ENCODE measurements at places on chromosomes 2 and 18.

- DNase-seq, result no peak
Observed at GRCh38 chr2:225006730-225007129, 35.5 kb downstream of the DOCK10 start.

DNA sequence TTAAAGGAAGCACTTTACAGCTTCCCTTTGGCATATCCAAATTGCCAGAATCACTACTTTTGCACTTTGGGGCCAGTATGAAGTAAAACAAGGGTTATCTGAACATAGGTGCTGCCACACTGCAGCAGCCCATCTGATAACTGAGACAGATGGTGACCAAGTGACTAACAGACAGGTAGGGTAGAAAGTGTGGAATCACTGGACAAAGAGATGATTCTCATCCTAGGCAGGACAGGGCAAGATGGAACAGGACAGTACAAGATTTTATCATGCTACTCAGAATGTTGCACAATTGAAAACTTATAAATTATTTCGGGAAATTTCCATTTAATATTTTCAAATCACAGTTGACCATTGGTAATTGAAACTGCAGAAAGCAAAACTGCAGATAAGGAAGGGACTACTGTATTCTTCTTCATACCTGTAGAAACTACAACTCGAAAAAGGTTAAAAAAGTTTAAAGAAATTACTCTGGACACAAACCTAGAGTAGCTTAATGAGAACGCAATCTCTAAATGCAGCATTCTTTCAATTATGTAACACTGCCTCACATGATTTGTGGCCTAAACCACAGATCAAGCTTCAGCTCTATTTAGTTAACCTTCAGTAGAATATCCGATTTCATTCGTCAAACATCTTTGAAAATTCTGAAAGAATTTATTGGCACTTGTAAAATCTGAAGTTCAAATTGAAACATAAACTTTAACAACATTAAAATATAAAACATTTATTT lies 31.4 kb downstream of the HEATR5B start:
- no peak for DNase-seq

- DNase-seq, result no peak
Observed at GRCh38 chr2:62826953-62827675, 121.6 kb downstream of the EHBP1 start.

- no peak for DNase-seq
Observed at GRCh38 chr18:3902676-3903075, 452.7 kb downstream of the TGIF1 start.

DNA sequence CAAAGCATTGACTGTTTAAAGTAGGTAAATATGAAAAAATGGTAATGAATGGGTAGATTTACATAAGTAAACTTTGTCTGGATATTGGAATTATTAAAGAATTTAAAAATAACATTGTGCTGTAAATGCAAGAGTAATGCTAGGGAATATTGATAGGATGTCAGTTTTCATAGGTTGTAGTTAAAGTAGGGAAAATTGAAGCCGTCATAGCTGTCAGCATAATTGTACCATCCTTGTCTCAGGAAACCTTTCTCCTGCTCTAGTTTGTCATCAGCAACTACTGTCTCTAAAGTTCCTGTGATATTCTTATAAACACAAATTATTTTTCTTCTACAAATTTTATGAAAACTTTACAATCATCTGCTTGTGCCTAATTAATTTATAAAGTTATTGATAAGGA lies 10.1 kb upstream of the SPAG16 start:
- no peak for DNase-seq

- DNase-seq, result no peak
Observed at GRCh38 chr2:71578767-71579342, 125.5 kb downstream of the DYSF start.

GRCh38 chr2:28689771-28690170 lies 61.9 kb upstream of the PPP1CB start:
- DNase-seq, result no peak

GRCh38 chr2:235291461-235291860 lies 202.4 kb upstream of the AGAP1 start:
- no peak for DNase-seq

DNA sequence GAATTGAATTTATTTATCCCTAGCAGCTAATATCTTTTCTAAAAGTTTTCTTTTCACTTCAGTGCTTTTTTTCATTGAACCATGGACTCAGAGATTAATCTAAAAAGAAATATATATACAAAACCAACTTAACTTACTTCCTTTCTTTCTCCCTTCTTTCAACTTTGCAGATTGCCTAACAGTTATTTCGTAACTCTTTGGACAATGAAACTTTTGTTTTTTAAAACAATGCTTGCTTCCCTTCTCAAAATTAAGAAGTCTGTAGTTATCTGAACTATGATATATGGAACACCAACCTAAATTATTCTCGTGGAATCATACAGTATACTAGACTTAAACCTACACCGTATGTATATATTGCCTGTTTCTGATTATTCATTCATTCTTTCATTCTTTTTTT lies 62.9 kb downstream of the MIB1 start:
- no peak for DNase-seq

DNA sequence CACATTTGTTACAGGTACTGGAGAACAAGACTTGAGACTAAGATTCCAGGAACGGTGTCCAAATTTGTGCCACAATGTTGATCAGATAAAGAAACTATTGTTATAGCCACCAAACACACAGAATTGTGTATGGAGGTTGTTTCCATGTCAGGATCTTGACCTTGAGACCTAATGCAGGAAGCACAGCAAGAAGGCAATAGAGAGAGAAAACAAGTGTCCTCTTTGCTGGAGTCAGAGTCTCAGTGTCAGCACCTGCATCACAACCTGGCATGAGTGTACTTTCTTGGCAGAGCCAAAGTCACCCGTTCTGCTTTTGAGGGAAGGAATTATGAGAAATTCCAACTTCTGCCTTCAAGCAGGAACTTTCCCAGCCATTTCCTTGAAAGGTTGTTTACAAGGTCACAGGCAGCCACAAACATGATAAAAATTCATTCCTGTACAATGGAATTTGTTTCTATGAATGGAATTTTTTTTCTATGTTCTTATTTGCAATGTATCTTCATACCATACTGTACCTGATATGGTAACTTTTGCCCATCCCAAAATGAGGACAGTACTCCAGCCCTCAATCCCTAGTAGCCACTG lies 118.4 kb downstream of the PKP4 start:
- no peak for DNase-seq

DNA sequence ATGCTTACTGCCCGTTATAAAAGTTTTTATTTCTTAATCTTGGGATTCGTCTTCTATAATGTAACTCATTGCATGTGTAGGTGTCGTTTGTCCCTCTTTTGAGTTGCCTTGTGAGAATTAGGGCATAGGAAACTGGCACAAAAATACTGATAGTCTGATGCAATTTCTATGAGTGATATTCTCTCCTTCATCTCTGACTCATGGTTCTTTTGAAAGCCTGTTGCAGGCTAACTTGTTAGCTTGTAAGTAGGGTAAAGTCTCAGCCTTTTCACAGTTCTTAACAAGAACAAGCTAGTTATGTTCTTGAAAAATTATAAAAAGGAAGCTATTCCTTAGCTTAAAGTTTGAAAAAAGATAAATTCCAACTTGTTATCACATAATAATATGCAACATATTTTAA lies 1085.4 kb upstream of the NRXN1 start:
- peak; percentile 23 for DNase-seq

DNA sequence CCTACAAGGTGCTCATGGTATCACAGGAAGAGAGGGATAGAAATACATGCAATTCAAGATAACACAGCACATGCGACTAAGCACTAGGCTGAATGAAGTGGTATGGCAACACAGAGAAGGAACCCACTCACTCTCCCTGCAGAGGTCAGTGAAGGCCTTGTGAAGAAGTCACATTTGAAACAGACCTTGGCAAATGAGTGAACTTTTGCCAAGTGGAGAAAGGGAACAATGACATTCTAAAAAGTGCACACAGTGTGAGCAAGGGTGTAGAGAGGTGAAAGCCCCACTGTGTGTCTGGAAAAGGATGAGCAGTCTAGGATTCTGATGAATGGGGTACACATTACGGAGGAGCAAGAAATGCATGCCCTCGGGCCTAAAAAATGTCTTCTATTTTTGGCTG lies 23.3 kb downstream of the KLF7 start:
- no peak for DNase-seq

- no peak for DNase-seq
Observed at GRCh38 chr2:18063826-18064470, 185.5 kb downstream of the KCNS3 start.

DNA sequence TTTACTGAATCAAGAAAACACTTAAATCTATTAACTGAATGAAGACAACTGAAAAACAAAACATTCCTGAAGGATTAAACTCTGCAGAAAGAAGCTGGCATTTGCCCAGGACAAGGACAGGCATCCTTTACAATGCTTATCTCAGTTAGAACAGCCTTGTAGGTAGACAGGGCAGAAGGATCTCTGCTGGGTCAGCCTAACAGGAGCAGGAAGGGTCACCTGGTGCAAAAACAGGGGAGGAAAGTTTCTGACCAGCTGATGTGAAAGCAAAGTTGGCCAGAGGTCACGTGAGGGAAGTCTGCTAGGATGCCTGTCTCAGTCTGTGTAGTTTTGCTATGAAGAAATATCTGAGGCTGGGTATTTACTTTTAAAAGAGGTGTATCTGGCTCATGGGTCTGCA lies 348.6 kb downstream of the ANAPC1 start:
- DNase-seq, result no peak

- no peak for DNase-seq
Observed at GRCh38 chr2:7492719-7493118, 575.5 kb downstream of the RNF144A start.

DNA sequence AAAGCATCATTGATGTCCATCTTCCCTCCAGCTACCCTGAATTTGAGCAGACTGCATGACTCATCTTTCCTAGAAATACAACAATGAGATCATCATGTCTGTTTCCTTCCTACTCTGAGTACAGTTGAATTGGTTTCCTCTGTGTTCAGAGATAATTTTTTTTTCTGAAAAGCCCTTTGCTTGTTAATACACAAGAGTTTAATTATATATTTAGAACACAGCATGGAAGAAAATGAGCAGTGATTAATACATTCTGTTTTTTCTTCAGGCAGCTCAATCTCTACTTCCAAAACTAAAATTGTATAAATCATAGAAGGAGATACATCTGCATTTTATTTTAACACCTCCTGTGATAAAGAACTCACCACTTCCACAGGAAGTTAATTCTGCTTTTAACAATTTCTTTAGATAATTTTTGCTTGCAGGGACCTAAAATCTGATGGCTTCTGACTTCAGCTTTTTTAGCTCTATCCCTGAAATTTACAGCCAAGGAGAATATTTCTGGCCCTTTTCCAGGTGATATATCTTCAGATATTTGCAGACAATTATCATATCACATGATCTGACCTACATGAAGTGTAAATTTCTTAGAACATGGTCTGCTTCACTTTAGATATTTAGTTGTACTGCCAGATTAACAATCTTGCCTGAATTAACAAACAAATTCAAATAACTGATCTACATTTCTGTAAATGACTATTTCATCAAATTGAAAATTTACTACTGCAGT lies 249.0 kb downstream of the TRIB2 start:
- no peak for DNase-seq

DNA sequence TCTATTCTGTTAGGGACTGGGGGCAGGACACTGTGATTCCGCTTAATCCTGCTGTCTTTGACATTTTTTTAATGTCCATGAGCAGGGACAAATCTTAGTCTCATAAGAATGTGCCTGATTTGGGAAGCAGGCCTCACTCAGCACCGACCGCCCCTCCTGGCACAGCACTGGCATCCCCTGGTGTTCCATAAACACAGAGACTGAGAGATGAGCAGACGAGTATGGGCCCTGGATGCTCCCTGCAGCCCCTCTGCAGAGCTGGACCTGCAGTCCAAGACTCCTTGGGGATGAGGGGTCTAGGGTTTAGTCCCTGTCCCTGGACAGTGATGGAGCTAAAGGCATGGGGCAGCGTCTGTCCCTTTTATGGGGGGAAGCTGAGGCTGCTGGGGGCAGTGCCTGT lies 81.6 kb downstream of the NDUFA10 start:
- no peak for DNase-seq

GRCh38 chr2:103167599-103167998 lies 405.8 kb downstream of the TMEM182 start:
- DNase-seq, result no peak

DNA sequence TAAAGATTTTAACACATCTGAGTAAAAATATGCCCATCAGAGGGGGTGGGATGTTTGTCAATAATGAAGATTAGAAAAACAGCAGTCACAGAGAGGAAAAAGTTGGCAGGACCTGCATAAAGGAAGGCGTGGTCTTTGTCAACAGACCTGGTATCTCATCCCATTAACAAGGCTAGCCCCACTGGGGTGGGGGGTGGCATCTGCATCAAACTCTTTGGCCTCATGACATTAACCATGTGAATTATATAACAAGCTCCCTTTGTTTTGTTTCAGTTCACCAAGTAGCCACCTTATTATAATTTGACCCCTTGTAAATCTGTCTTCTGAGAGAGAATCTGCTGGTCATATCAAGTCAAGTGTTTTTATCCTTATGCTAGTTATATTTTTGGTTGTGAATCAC lies 28.8 kb downstream of the NEMP2 start:
- no peak for DNase-seq

Data from AG04449 (cell line).